Upper lobe of left lung (tissue), 6 donors: ENCODE measurements at places on chromosomes 7 and 10. TPM values are rescaled to one million over a fixed set of nuclear protein-coding genes. Genes with fewer than 3 reads are reported as not detected.

The BHLHA15 gene
- total RNA-seq = 6.3 TPM

- DNase-seq = peak; percentile 28
Observed at GRCh38 chr10:131868436-131868835, 32.4 kb upstream of the PPP2R2D start.

DNA sequence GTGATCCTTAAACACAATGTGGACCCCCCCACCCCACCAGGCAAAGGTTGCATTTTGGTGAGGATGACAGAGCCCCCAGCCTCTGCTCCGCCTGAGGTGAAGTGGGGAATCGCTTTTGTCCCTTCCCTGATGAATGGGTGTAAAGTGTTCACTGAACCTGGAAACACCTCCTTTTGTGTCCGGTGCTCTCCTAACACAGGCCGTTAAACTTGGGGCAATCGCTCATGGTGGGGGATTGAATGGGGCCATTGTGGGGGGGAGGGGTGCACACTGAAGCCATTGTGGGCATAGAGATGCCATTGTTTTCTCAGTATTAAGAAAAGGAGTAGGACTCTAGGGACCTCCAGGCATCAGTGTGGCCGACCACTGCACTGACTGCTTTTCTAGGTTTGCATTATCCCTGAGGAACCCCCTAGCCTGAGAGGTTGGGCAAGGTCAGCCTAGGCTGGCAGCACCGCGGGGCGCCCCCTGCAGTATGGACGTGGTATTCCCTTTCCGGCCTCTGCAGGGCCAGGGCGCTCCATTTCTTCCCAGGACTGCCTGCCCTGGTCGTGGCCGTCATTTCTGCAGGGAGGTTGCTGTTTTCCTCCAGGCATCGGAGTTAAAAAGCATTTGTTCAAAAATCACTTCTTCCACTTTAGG, 158.3 kb downstream of the TCF7L2 start:
- DNase-seq = peak; percentile 34

The MYH16 gene
- not detected for total RNA-seq

GRCh38 chr10:73648975-73649829, 6.6 kb downstream of the SYNPO2L start:
- no peak for DNase-seq

DNA sequence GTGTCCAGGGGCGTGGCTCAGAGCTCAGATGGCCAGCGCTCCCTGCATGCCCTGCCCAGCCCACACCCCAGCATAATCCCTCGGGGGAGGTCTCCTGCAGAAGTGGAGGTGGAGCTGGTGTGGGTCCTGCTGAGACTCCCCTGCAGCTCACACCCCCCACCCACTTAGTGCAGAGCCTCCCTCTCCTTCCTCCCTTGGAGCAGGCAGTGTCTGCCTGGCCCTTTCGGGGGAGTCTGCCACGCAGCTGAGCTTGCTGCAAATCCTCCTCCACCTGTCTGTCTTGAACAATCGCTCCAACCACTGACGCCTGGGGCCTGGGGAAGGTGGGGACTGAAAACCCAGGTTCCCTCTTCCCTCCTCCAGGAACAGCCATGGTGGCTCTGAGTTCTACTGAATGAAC, 219.7 kb upstream of the PPP2R2D start:
- DNase-seq = no peak

DNA sequence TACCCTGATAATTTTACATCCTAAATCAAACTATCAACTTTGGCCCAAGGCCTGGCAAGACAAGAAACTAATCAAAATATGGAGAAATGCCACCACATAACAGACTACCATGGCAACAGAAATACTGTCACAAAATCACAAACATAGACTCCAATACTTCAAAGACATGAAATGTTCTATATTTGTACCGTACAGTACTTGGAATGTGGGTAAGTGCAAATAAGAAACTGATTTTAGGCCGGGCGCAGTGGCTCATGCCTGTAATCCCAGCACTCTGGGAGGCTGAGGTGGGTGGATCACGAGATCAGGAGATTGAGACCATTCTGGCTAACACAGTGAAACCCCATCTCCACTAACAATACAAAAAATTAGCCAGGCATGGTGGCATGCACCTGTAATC, 9.2 kb downstream of the TNPO3 start:
- DNase-seq = no peak

The DPP6 gene
- total RNA-seq = not detected

The ZNF273 gene
- total RNA-seq = 10.9 TPM

The SPACDR gene
- not detected for total RNA-seq

DNA sequence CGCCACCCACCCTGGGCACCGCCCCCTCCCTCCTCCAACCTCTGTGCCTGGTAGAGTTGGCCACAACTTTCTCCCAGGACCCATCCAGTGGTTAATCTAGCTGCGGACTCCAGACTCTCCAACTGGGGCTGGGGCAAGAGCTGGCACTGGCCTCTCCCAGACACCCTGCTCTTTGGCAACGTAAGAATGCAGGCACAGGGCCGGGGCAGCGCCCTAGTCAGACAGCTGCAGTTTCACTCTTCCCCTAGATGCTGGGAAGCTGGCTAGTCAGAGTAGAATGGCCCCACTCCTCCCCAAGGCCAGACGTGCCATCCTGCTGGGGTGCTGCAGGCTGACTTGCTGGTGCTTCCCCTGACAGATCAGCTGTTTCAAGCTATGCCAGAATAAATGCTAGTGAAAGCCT, 22.1 kb downstream of the HSPA12A start:
- no peak for DNase-seq

The FAS gene
- 80.3 TPM for total RNA-seq

GRCh38 chr7:31935124-31936054, 134.8 kb downstream of the PDE1C start:
- no peak for DNase-seq

The PSMA2 gene
- 14.7 TPM for total RNA-seq

The NKX1-2 gene
- not detected for total RNA-seq

- DNase-seq = no peak
Observed at GRCh38 chr7:30390736-30391636, 87.6 kb downstream of the NOD1 start.

DNA sequence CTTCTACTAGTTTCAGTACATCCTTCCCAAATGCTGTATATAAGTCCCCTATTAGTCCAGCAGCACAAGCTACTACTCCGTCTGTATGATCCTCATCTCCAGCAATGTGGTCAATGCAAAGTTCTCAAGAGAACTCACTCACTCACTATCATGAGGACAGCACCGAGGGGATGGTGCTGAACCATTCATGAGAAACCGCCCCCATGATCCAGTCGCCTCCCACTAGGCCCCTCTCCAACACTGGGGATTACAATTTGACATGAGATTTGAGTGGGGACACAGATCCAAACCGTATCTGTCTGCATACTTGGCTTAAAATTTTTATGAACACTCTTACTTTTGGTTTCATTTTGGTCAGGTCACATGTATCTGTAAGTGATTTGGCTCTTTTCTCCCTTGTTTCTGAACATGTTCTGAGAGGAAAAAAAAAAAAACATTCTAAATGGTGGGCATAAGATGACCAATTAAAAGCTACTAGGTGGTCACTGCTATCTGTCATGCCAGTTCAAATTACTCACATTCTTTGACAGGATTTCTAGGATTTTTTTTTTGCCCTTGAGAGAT, 60.1 kb downstream of the ZNF783 start:
- DNase-seq = no peak

The TFEC gene
- total RNA-seq = 21.0 TPM

The SLC16A9 gene
- total RNA-seq = 1.0 TPM

DNA sequence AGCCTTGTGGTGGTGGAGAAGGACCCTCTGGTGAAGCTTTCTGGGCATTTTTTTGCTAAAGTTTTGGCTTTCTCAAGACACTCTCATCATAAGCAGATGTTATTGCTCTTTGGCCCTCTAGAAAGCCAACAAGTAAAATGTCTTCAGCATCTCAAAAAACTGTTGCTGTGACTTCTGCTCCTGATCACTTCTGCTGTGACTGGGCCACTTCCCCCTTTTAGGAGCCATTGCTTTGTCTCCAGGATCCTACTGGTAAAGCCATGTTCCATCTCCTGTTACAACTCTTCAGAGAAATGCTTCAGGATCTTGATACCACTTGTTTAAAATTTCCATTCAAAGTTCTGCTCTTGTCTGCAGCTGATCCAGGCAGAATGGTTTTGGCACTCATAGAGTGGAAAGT, 10.9 kb downstream of the PARP12 start:
- no peak for DNase-seq

The ELFN1 gene
- 3.0 TPM for total RNA-seq

DNA sequence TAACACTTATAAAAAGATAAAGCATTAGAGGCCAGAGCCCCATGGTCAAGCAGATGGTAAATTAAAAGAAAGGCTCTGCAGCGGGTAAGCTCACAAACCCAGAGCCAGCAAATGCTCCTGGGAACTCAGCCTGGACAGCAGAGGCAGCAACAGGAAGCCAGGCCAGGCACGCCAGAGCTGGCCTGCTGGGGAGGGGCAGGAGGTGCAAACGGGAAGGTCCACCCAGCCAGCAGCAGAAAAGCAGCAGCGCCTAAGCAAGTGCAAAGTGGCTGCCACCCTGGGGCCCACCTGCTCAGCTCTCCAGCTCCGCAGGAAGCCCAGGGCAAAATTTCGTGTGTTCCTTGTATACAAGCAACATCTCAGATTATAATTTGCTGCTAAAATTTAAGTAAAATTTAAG, 82.7 kb upstream of the GPR22 start:
- peak; percentile 35 for DNase-seq

DNA sequence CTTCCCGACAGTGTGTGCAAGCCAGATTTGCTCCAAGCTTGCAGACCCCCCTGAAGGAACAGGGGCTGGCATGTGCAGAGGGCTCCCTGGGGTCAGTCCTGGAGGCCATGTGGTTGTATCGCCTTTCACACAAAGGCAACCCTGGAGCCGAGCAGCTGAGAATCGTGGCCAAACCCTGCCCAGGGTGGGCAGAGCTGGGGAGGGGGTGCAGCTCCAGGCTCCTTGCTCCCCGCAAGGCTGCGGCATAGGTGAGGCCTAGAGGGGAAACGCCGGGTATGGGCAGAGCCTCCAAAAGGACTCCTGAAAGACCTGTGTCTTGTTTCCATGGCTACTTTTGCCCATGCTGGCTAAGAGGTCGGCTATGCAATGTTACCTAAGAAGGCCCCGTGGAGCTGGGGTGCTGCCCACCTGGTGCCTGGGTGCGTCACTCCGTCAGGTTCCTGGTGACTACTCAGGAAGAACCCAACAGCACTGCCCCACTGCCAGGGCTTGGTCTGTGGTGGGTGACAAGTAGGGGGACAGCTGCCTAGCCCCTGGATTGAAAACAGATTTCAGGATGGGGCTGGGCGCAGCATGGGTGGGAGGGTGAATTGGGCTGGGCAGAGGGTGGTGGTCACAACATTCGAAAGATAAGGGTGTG, 171.0 kb upstream of the SHH start:
- peak; percentile 6 for DNase-seq

- DNase-seq = no peak
Observed at GRCh38 chr10:105037022-105037421, 395.9 kb downstream of the SORCS3 start.

GRCh38 chr10:98920360-98920759, 315.3 kb downstream of the HPSE2 start:
- DNase-seq = no peak

The NFE2L3 gene
- 13.8 TPM for total RNA-seq

The RTKN2 gene
- 47.1 TPM for total RNA-seq

DNA sequence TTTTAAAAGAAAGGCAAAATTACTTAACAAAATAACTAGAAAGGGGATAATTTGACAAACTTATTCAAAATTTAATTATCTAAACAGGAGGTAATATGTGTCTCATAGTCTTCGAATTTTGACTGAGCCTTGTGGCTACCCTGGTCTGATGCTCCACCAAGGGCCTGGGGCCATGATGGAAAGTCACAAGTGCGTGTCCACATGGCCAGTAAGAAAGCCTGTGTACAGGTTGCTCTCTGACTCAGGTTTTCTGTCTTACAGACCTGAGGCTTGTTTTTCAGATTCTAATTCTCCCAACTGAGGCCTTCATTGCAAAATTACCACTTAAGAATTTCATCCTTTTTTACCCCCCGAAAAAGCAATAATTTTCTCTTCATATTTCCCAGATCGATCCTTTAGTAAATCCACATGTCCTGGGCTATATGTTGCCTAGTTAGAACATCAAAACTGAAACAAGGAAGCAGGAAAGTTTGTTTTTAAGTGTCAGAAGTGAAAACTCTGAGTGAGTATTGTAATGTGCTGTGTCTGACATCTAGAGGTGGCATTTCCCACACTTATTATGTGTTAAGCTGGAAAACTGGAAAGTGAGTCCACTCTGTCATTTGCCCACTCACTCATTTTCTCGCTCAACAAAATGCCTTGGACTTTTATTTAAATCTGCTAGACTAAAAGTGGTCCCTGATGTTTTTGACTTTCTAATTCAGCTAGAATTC, 10.0 kb downstream of the CYP3A43 start:
- DNase-seq = no peak

The CYP26C1 gene
- not detected for total RNA-seq

GRCh38 chr10:93461109-93461806, 20.9 kb downstream of the MYOF start:
- DNase-seq = no peak

- no peak for DNase-seq
Observed at GRCh38 chr7:99449326-99449725, 10.6 kb downstream of the CPSF4 start.

The LRRC18 gene
- 13.6 TPM for total RNA-seq

The TAS2R4 gene
- total RNA-seq = 1.4 TPM

The HECTD2 gene
- total RNA-seq = 14.5 TPM

The NPFFR1 gene
- 1.0 TPM for total RNA-seq

GRCh38 chr10:88990384-88991160, at the start of gene FAS:
FAS (plus strand) TSS chr10:88990798; CDS start chr10:88990877, 79 bp downstream.
- DNase-seq = peak; percentile 92

DNA sequence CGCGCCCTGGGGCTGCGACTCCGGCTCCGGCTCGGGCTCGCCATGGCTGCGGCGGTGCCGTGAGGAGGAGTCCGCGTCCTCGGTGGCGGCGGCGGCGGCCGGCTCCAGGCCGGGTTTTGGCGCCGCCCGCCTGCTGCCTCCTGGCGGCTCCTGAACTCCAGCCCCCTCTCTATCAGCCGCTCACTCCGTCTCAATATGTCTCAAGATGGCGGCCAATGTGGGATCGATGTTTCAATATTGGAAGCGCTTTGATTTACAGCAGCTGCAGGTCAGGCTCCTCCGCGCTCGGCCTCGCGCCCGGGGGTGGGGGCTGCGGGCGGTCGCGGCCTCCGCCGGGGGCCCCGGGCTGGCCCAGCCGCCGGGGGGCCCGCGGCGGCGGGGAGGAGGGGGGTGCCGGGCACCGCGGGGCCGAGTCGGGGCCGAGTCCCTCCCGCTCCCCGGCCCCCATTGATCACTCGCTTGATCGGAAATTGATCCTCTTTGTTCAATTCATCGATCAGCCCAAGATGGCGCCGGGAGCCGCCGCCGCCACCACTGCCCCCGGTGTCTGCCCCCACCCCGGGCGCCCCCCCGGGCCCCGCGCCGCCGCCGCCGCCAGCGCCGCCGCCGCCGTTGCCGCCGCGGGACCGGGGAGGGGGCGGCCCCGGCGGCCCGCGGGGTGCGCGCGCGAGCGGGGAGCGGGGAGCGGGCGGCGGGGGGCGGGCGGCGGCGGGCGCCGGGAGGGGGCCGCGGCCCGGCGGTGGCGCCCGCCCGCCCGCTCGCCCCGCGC, 1.4 kb upstream of the CUX1 start:
- DNase-seq = peak; percentile 80

- DNase-seq = no peak
Observed at GRCh38 chr7:129664029-129665012, 52.8 kb downstream of the NRF1 start.

GRCh38 chr10:103683851-103684250, 171.5 kb downstream of the SH3PXD2A start:
- no peak for DNase-seq

The CNTNAP2 gene
- total RNA-seq = 0.44 TPM

The FAM171A1 gene
- 3.7 TPM for total RNA-seq
